Stimulated activated CD4-positive, alpha-beta T cell treated with anti-CD3 and anti-CD28 coated beads, TNF-alpha, amount 100 ng/mL, for 1 hour (primary cell): ENCODE measurements at places on chromosomes 11 and 22.

- no peak for DNase-seq
Measured at GRCh38 chr22:39148026-39148726, 4.3 kb downstream of the CBX7 start.

DNA sequence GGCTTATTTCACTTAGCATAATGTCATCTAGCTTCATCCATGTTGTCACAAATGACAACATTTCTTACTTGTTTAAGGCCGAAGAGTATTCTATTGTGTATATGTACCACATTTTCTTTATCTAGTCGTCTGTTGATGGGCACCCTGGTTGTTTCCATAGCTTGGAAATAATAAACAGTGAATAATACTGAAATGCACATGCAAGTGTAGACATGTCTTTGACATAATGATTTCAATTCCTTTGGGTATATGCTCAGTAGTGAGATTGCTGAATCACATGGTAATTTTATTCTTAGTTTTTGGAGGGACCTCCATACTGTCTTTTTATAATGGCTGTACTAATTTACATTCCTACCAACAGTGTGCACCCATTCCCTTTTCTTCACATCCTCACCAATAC, 508.0 kb downstream of the NELL1 start:
- DNase-seq, result no peak

DNA sequence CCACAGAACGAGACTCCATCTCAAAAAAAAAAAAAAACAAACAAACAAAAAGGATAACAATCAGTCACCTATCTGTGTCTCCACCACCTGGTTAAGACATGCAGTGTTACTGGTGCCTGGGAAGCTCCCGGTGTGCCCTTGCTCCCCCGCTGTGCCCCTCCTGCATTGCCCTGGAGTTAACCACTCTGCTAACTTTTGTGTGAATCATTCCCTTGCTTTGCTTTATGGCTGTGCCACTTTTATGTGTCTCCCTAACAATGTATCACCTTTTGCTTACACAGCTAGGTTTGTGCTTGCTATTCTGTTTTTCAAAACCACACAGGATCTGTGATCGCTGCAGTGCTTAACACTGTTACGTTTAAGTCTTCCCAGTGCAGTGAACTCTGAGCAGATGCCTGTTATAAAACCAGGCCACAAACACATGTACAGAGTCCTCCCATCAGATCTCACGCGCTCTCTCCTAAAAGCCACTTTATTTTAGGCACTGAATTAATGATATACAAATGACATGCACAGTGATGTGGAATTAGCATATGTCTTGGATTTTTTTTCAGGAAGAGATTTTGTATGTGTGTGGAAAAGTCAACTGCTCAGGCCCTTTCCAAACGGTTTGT, 69.9 kb downstream of the BUD13 start:
- DNase-seq, result no peak

GRCh38 chr11:117921456-117921855, 7.7 kb downstream of the TMPRSS13 start:
- no peak for DNase-seq

GRCh38 chr11:85776951-85777602, 33.9 kb downstream of the SYTL2 start:
- DNase-seq, result no peak

- DNase-seq, result no peak
Measured at GRCh38 chr11:123195188-123196059, at the start of gene CLMP. Gene CLMP, minus strand, starts transcription at chr11:123195248. Its CDS starts 308 bp downstream, at chr11:123194940.

DNA sequence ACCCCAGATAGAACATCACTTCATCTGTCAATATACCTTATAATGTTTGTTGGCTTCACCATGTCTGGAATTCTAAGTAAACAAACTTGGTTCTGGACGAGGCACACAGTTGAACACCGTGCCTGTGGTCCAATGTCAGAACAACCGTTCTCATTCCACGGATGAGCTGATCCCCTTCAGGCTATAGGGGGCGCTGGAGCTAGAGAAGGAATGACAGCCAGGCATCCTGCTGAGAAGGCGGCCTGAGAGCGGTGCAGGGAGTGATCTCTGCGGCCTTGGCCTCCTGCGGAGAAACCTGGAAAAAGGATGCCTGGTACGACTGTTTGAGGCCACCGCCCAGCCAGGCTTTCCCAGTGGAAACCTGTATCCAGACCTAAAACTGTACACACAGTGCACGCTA, 48.7 kb downstream of the FDX1 start:
- DNase-seq, result no peak

DNA sequence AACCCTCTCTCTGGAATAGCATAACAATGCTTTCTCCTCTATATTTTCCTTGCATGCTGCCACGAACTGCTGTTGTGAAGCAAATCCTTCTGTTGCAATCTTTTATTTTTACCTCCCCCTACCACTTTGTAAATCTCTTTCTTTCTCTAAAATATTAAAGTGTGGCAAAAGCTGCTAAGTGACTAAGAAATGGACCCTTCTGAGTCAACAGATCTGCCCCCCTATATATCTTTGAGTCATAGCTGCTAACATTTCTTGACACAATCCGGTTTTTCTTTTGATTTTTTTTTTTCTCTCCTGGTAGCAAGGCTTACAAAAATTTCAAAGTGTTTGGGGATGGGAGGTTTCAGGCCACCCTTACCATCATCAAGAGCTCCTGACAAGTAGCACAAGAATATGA, 39.0 kb upstream of the KIRREL3 start:
- DNase-seq, result no peak

GRCh38 chr11:117997823-117998579, 11.8 kb downstream of the IL10RA start:
- DNase-seq, result no peak

DNA sequence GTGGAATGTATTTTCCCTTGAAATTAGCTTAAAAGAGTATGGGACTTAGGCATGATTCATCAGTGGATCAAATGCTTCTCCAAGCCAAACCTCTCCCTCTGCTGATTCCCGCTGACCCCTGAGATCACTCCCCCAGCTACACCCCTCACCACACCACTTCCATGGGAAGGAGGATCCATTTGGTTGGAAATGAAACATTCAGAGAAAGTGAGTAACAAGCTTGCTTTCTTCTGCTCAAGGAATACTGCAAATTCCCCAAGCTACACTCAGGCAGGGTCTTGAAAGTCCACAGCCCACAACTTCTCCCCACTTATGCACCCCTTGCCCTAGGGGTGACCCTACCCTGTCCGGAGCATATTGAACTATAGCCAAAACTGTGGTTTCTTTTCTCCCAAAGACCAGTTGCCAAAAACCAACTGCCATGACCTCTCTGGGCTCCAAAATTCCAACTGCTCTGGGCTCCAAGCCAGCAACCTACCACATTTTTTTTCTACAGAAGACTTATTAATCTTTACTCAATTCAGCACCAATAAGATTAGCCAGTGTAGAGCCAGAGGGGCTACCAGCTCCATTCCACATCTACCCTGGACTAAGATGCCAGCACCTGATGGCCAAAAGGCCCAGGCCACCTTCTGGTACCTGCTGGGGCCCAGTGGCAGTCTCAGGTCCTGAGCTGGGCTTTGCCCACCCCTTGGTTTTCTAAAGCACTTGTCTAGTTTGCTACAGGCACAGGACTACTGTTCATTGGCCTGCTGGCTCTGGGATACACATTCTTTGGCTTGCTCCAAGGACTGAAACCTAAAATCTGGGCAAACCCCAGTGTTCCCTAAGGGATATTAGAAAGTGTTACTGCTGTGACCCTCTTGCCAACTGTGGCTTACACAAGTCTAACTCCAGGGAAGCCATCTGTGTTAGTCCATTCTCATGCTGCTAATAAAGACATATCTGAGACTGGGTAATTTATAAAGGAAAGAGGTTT, 101.1 kb downstream of the MICAL3 start:
- DNase-seq, result no peak

DNA sequence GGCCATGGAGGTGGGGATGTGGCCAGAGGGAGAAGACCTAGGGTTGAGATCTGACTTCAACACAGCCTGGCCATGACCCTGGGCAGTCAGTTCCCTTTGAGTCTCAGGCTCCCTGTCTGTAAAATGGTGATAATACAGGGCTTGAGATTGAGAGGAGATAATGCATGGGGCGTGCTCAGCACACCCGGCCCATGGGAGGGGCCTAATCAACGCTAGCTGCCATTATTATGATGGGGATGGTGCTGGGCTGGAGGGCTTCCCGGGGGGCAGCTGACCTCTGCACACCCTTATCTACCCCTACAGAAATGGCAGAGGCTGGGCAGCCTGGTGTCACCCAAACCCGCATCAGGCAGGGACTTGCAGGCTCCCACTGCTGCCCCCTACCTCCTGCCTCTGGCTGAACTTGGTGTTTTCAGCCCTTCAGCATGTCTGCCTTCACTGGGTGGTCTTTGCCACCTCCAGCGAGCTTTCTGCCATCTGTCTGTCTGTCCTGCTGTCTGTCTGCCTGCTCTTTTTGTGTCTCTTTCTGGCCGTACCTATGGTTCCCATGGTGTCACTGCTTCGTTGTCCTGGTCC, 84.5 kb downstream of the CACNA1I start:
- DNase-seq, result no peak

- no peak for DNase-seq
Measured at GRCh38 chr11:119460097-119460496, 37.1 kb upstream of the THY1 start.

GRCh38 chr11:117205211-117205818, 6.1 kb downstream of the TAGLN start:
- DNase-seq, result no peak

DNA sequence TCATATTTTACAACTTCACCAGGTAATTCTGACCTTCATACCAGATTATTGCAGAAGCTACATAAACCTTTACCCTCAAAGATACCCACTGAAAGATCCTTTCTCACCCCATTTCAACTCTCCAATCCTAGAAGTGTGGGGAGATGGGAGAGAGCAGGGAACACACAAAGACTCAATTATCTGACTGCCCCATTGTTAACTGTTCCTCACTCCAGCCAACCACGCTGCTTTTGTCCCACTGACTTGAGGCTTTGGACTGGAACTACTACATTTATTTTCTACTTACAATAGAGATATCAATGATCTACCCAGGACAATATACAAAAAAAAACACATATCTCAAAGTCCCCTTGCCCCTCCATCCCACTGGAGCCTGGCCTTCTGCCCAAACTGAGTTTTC, 44.7 kb upstream of the SLN start:
- no peak for DNase-seq

DNA sequence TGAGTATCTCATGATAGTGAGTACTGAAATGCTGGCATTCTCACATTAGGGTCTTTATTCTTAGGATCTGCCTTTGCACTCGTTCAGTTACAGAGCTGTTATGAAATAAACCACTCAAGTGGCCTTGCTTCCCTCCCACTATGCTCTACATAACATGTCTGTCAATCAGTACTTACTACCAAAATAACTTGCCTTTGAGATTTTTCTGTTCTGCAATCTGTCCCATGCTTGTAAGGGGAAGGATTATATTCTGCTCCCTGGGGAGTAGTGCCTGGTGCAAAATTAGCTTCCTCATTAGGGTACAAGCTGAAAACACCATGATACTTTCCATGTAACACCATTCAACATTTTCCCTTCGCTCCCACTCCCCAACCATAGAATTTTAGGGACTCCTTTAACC, 1.9 kb upstream of the GRAP2 start:
- DNase-seq, result no peak
